Activated naive CD8-positive, alpha-beta T cell treated with anti-CD3 and anti-CD28 coated beads, Interleukin-2, amount 10 ng/mL, durations not matched to agents 7 days and 5 days (primary cell): ENCODE measurements at places on chromosomes 5 and 9. TPM values are rescaled to one million over a fixed set of nuclear protein-coding genes. Genes with fewer than 3 reads are reported as not detected.

DNA sequence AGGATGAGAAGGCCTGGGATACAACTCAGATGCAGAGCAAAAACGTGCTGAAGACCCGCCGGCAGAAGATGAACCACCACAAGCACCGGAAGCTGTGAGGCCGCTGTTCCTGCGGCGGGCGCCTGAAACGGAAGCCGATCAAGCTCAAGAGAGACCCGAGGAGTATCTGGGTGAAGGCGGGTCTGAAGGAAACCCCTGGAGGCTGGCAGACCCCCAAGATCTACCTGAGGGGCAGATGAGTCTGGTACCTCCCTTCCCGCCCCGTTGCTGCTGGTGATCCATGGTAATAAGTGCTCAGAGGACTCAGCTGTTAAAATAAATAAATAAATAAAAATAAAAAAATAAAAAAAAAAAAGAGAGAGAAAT is 89.3 kb downstream of the BASP1 start:
- no peaks in the 10 kb centered on the region for H3K27me3 ChIP-seq
- no peaks in the 10 kb centered on the region for H3K4me1 ChIP-seq
- no peak overlapping the region for H3K4me3 ChIP-seq
- H3K27ac ChIP-seq: no peak overlapping the region
- DNase-seq: no peak

The NACC2 gene
- 10.5 TPM for total RNA-seq

- no peak overlapping the region for H3K27ac ChIP-seq
- no peaks in the 10 kb centered on the region for H3K4me1 ChIP-seq
- H3K36me3 ChIP-seq: no peaks in the 10 kb centered on the region
- no peak for DNase-seq
- peaks cover 2% of the 10 kb centered on the region for H3K27me3 ChIP-seq
Observed at GRCh38 chr5:68476854-68477253, 261.3 kb downstream of the PIK3R1 start.

DNA sequence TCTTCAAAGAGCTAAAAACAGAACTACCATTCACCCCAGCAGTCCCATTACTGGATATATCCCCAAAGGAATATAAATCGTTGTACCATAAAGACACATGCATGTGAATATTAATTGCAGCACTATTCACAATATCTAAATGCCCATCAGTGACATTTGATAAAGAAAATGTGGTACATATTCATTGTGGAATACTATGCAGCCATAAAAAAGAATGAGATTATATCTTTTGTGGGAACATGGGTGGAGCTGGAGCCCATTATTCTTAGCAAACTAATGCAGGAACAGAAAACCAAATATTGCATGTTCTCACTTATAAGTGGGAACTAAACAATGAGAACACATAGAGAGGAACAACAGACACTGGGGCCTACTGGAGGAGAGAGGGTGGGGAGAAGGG is 38.7 kb downstream of the FCHO2 start:
- DNase-seq: no peak
- peaks cover 16% of the 10 kb centered on the region for H3K27me3 ChIP-seq
- no peak overlapping the region for H3K4me3 ChIP-seq
- H3K4me1 ChIP-seq: peaks cover 2% of the 10 kb centered on the region
- H3K27ac ChIP-seq: no peak overlapping the region
- peaks cover 1% of the 10 kb centered on the region for H3K36me3 ChIP-seq

The EGR1 gene
- 5.1 TPM for total RNA-seq

The SLC6A19 gene
- not detected for total RNA-seq

DNA sequence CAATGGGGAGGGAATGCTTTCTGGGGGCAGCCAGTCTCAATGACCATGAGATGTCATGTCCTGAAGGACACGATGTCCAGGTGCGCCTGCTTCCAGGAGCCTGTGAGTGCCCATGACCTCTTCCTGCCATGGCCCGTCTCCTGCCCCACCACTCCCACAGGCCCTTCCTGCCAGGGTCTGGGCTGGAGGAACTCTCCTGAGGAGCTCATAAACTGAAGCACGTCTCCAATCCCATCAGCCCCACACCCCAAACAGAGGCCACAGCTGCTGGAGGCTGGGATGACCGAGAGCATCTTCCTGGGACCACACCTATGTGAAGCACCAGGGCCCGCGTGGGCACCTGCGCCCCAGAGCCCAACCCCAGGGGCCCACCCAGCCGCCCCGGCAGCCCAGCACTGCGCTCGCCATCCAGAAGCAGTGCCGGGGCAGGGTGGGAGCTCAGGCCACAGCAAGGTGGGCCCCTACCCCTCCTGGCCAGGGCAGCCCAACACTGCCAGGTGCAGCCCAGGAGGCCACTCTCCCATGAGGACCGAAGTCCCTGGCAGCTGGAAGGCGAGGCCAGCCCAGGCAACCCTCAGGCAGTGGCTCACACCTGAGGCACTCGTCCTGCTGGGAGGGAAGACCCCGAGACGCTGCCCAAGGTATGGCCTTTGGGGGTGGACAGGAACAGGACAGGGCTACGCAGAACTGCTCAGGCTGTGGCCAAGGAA is 53.9 kb upstream of the UBAC1 start:
- H3K4me1 ChIP-seq: no peaks in the 10 kb centered on the region
- H3K27ac ChIP-seq: no peak overlapping the region
- no peaks in the 10 kb centered on the region for H3K36me3 ChIP-seq
- peak; percentile 25 for DNase-seq
- no peaks in the 10 kb centered on the region for H3K27me3 ChIP-seq

GRCh38 chr5:126481243-126481642 is 58.0 kb downstream of the GRAMD2B start:
- H3K4me3 ChIP-seq: no peak overlapping the region
- H3K27me3 ChIP-seq: no peaks in the 10 kb centered on the region
- H3K36me3 ChIP-seq: peaks cover 18% of the 10 kb centered on the region
- DNase-seq: no peak
- no peaks in the 10 kb centered on the region for H3K4me1 ChIP-seq

The TMEM141 gene
- 43.6 TPM for total RNA-seq

- peaks cover 4% of the 10 kb centered on the region for H3K36me3 ChIP-seq
- H3K27ac ChIP-seq: no peak overlapping the region
- peaks cover 9% of the 10 kb centered on the region for H3K27me3 ChIP-seq
- H3K4me1 ChIP-seq: peaks cover 13% of the 10 kb centered on the region
- no peak overlapping the region for H3K4me3 ChIP-seq
- no peak for DNase-seq
Observed at GRCh38 chr9:71637375-71637774, 130.9 kb downstream of the CEMIP2 start.

The CCNJL gene
- total RNA-seq: 0.17 TPM

GRCh38 chr5:170148430-170149205 is 42.9 kb downstream of the FOXI1 start:
- H3K4me3 ChIP-seq: no peak overlapping the region
- no peaks in the 10 kb centered on the region for H3K4me1 ChIP-seq
- peaks cover 4% of the 10 kb centered on the region for H3K27me3 ChIP-seq

- peaks cover 11% of the 10 kb centered on the region for H3K4me1 ChIP-seq
- peaks cover 1% of the 10 kb centered on the region for H3K36me3 ChIP-seq
- H3K27ac ChIP-seq: no peak overlapping the region
- peaks cover 46% of the 10 kb centered on the region for H3K27me3 ChIP-seq
- no peak for DNase-seq
- H3K4me3 ChIP-seq: no peak overlapping the region
Observed at GRCh38 chr5:161549106-161549505, 2.6 kb upstream of the GABRB2 start.

GRCh38 chr5:75734913-75735789 is 17.9 kb upstream of the POC5 start:
- H3K36me3 ChIP-seq: no peaks in the 10 kb centered on the region
- H3K27me3 ChIP-seq: peaks cover 5% of the 10 kb centered on the region
- H3K4me1 ChIP-seq: no peaks in the 10 kb centered on the region
- no peak for DNase-seq
- H3K27ac ChIP-seq: no peak overlapping the region

DNA sequence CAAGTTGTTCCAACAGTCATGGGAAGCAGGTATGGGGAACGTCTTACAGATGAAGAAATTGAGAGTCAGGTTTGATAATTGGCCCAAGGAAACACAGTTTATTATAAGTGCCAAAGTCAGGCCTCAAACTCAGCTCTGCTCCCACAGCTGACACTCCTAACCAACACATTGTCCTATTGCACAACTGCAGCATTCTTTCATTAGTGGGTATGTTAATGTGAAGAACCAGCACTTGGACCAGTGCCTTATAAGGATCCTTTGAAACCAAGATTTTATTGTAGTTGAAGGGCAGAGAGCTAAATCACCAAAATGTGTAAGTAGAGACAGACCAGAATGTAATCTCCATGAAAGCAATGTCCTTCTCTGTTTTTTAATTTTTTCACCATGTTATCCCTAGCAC is 56.1 kb downstream of the GRIA1 start:
- peaks cover 3% of the 10 kb centered on the region for H3K27me3 ChIP-seq
- no peak overlapping the region for H3K27ac ChIP-seq
- H3K36me3 ChIP-seq: no peaks in the 10 kb centered on the region

DNA sequence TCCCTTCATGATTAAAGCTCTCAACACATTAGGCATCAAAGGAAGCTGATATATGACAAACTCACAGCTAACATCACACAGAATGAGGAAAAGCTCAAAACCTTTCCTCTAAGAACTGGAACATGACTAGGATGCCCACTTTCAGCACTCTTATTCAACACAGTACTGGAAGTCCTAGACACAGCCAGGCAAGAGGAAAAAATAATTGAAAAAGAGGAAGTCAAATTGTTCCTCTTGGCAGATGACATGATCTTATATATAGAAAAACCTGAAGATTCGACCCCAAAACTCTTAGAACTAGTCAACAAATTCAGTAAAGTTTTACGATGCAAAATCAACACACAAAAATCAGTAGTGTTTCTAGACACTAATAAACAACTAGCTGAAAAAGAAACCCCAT is 144.3 kb upstream of the NREP start:
- H3K27ac ChIP-seq: no peak overlapping the region
- H3K4me3 ChIP-seq: no peak overlapping the region
- H3K36me3 ChIP-seq: no peaks in the 10 kb centered on the region
- no peaks in the 10 kb centered on the region for H3K27me3 ChIP-seq
- no peak for DNase-seq

DNA sequence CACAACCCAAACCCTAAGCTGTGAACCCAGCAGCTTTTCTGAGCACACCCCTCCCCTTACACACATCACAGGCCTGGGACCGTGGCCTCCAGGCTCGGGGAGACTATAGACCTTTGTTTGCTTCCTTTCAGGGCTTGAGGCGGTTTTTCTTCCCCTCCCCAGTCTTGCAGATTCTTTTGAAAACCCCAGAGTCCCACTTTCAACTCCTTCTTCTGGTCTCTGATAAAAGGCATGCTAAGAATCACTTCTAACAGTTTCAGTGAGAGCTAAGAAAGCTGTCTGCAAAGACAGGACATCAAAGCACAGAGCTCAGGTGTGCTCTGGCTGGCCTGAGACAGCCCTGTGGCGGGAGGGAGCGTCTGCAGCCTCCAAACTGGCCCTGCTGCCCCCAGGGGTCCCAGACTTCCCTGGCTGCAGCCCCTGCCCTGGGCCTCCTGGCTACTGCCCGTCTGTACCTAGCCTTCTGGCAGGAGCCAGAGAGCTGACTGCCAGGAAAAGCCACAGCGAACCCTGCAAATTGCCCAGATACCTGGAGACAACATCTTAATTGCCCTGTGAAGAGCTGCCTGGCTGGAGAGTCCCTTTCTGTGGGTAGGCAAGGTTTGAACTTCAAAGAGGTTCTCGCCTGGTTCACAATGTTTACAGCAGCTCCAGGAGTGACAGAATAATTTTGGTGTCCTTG is 138.9 kb downstream of the GADD45G start:
- H3K4me3 ChIP-seq: peak overlapping the region; percentile 76
- peak; percentile 81 for DNase-seq
- peaks cover 64% of the 10 kb centered on the region for H3K4me1 ChIP-seq
- H3K27me3 ChIP-seq: no peaks in the 10 kb centered on the region

The CTXN3 gene
- not detected for total RNA-seq

GRCh38 chr5:14270209-14270702 is 127.1 kb downstream of the TRIO start:
- H3K4me3 ChIP-seq: no peak overlapping the region
- no peaks in the 10 kb centered on the region for H3K4me1 ChIP-seq
- H3K27me3 ChIP-seq: peaks cover 26% of the 10 kb centered on the region
- no peak for DNase-seq
- no peaks in the 10 kb centered on the region for H3K36me3 ChIP-seq

The CTSV gene
- 0.45 TPM for total RNA-seq

DNA sequence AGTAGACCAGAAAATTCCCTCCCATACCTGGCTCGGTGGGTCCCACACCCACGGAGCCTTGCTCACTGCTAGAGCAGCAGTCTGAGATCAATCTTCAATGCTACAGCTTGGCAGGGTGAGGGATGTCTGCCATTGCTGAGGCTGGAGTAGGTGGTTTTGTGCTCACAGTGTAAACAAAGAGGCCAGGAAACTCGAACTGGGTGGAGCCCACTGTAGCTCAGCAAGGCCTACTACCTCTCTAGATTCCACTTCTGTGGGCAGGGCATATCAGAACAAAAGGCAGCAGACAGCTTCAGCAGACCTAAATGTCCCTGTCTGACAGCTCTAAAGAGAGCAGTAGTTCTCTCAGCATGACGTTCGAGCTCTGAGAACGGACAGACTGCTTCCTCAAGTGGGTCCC is 5.6 kb upstream of the GZMA start:
- no peaks in the 10 kb centered on the region for H3K27me3 ChIP-seq
- H3K4me3 ChIP-seq: peak overlapping the region; percentile 58

The CCIN gene
- 0.14 TPM for total RNA-seq
